ENCODE measurements at places on chromosomes 16 and 17. TPM values are rescaled to one million over a fixed set of nuclear protein-coding genes. Genes with fewer than 3 reads are reported as not detected.

C1QL1 gene
- total RNA-seq = 0.37 TPM

PMFBP1 gene
- total RNA-seq = 0.66 TPM

TCAP gene
- 0.33 TPM for total RNA-seq

HLF gene
- 0.33 TPM for total RNA-seq

CETP gene
- not detected for total RNA-seq

G6PC1 gene
- not detected for total RNA-seq

TMEM238L gene
- not detected for total RNA-seq

PHKB gene
- 68.3 TPM for total RNA-seq

SNX20 gene
- not detected for total RNA-seq

SPATA32 gene
- 0.12 TPM for total RNA-seq

PABPN1L gene
- not detected for total RNA-seq
